Right cardiac atrium (tissue), 5 donors: ENCODE measurements at places on chromosomes 3 and 15.

GRCh38 chr3:65381496-65382010, 657.2 kb downstream of the MAGI1 start:
- DNase-seq, result no peak

- no peak for DNase-seq
These were observed 139.7 kb upstream of the CFAP20DC start for GRCh38 chr3:59189526-59189925.

DNA sequence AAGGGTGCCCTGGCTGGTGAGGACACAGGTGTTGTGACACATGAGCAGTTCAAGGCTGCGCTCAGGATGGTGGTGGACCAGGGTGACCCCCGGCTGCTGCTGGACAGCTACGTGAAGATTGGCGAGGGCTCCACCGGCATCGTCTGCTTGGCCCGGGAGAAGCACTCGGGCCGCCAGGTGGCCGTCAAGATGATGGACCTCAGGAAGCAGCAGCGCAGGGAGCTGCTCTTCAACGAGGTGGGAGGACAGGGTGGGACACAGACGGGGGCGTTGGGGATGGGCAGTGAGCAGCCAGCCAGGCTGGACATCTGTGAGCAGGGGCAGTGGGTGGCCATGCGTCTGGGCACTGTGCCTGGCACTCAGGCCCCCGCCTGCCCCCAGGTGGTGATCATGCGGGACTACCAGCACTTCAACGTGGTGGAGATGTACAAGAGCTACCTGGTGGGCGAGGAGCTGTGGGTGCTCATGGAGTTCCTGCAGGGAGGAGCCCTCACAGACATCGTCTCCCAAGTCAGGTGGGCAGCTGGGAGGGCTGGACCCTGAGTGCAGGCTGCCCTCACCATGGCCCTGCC, 10.3 kb downstream of the ANKRD63 start:
- peak; percentile 44 for DNase-seq

DNA sequence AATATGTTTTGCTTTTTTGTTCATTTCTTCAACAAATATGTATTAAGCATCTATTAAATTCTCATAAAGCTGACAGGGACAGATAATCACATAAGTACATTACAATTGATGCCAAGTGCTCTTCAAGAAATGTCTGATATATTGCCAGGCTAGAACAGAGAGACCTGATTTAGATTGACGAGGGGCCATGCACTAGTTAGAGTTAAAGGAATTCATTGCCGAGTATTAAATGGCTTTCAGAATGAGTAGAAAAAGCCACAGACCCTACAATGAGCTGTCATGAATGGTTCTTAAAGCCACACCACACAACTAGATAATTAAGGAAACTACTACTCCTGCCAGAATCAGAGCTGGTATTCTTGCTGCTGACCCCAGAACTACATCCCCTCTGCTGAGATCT, 250.2 kb upstream of the MME start:
- DNase-seq, result no peak

DNA sequence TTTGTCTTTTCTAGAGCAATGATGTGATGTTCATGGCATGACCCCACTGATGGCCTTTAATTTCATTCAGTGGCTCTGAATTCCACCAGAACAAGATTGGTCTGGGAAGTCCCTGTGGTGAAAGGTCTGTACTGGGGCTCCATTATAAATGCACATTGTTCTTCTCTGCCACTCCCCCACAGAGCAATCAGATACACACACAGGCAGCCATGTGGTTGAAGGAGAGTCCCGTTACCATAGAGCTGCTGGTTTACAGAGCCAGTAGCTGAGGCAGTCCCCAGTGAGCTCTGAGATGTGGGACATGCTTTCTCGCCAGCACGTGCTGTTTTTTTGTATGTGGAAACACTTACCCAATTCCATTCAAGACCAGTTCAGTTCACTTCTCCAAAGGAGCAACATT, 172.7 kb upstream of the TRIM42 start:
- DNase-seq, result no peak

- DNase-seq, result no peak
These were observed 32.7 kb downstream of the MME start for GRCh38 chr3:155112661-155113389.

- DNase-seq, result no peak
These were observed 436.3 kb downstream of the WDR72 start for GRCh38 chr15:53323191-53323590.

DNA sequence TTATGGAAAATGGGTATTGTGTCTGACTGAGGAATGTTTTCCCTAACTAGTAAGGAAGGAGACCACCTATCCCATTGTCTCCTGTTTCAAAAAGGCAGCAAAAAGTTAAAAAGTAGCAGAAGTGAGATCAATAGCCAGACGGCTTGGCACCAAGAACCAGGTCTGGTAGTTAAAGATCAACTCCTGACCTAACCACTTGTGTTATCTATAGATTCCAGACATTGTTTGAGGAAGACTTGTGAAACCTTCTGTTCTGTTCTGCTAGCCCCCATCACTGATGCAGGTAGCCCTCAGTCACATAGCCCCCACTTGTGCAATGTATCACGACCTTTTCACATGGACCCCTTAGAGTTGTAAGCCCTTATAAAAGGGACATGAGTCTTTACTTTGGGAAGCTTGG, 46.3 kb upstream of the C2CD4B start:
- no peak for DNase-seq

DNA sequence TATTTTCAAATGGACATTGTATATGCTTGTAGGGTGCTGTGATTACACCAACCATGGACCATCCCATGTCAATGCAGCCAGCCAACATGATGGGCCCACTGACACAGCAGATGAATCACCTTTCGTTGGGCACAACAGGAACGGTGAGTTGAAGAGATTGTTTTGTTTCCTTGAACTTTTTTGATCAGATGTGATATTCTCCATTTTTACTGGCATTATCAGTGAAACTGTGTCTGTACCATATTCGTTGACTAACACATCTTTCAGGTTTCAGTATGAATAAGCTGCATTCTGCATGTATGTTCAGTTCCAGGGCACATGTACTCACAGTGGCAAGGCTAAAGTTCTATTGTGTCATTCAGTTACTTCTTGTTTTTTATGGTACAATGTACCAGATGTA, 655.2 kb downstream of the RBMS3 start:
- no peak for DNase-seq

- no peak for DNase-seq
These were observed 35.2 kb upstream of the PLSCR5 start for GRCh38 chr3:146640361-146640760.

DNA sequence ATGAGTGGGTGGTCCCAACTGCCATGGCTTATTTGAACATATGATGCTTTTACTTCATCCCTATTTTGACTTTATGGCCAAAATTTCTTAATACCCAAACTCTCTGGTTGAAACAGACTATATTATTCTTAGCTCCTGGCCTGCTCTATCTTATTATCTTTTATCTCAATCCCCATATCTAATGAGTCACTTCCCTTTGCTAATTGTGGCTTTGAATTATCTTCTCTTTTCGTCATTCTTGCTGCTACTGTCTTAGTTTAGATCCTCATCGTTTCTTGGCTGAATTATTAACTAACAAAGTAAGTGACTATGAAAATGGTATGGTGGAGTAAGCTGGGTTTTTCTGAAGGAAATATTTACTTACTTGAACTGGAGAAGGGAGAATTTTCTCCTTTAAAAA, 28.2 kb upstream of the DNAJC19 start:
- DNase-seq, result no peak

- no peak for DNase-seq
These were observed 159.0 kb upstream of the KCNH8 start for GRCh38 chr3:18989237-18989795.

DNA sequence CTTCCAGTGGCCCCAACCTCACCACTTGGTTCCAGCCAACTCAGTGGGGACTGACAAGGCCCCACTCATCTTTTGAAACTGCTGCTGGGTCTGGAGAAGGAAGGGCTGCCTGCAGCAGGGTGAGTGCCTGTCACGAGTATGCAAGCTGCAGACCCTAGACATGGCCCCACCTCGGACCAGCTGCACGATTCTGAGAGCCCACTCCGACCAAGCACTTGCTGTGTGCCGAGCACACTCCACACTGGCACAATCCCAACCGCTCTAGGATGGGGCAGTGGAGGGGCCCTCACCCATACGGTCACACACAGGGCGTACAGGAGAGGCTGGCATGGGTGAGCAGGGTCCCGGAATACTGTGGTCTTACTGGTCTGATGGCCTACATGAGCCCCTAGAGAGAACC, 8.0 kb upstream of the PLXND1 start:
- DNase-seq, result peak; percentile 63

GRCh38 chr15:97189162-97189780, 771.2 kb upstream of the ARRDC4 start:
- no peak for DNase-seq

DNA sequence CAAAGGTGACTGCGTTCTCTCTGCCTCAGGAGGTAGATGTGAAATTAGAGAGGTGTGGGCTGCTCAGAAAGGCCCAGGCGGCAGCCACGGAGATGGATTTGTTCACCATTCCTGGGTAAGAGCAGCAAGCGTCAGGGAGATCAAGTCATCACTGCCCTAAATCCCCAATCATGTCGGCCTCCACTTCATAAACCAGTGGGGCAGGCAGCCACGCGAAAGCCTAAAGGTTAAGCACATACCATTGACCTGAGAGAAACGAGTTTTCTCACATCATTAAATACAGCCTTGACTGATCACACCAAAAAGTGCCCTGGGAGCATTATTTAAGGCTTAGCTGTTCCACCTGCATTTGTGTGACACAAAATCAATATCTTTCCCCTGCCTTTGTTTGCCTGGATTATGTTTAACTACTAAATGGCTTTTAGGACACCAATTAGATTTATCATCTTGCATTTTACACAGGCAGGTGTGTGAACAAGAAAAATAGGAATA, 50.7 kb upstream of the FOXB1 start:
- no peak for DNase-seq

DNA sequence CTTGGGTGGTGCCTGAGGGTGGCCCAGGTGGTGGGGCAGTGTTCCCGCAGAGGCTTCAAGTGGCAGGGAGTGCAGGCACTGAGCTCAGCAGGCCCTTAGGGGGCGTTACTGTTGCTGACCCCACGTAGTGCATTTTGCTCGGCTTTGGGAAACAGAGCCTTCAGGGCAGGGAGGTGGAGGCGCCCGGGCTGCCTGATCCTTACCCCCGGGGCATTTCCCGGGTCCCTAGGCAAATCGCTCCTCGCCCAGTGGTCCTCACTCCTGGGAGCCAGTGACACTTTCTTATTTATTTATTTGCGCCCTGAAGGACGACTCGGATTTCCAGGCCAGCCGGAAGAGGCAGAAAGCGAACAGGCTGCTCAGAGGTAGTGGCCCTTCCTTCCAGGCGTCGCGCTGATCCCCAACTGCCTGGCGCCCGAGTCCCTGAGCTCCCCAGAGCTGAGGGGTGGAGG, 10.1 kb upstream of the FOXB1 start:
- DNase-seq, result no peak

DNA sequence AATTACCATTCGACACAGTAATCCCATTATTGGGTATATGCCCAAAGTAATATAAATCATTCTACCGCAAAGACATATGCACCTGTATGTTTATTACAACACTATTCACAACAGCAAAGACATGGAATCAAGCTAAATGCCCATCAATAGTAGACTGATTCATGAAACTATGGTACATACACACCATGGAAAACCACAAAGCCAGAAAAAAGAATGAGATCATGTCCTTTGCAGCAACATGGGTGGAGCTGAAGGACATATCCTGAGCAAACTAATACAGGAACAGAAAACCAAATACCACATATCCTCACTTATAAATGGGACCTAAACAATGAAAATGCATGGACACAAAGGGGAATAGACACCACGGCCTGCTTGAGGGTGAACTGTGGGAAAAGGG, 11.1 kb upstream of the MCF2L2 start:
- DNase-seq, result no peak

DNA sequence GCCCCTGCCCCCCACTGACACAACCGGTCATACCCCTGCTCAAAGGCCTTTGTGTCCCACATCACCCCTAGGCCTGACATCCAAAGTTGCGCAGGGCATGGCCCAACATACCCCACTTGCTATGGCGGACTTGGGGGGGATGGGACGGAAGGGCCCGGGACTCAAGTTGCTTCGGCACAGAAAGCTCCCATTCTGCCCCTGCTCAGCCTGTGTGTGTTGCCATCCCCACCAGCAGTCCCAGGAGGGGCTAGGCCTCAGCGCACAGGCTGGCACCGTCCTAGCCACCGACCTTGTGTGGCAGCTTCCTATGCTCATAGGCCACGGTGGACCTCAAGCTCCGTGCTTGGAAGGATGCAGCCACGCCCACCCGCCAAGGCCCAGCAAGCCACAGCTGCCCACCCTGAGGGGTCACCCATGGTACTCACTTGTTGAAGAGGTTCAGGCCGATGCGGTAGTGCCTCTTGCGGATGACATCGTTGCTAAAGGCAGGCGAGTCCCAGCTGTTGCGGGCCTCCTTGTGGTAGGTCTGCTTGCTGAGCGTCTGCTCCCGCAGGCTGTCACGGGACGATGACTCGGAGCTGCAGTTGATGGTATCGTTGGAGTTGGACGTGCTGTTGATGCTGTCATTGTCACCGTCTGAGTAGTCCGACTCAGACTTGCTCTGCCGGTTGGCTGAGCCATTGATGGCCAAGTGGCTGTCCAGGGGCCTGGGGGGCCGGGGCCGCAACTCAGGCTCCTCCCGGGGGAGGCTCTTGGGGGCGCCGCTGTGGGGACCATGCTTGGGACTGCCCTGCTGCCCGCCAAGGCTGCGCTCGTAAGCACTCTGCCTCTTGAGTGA, 93.9 kb upstream of the RPL32 start:
- DNase-seq, result no peak

- DNase-seq, result peak; percentile 65
These were observed at the start of gene FAH for GRCh38 chr15:80152896-80153876. Gene FAH, plus strand, starts transcription at chr15:80152999. Its CDS starts 56 bp downstream, at chr15:80153055.

- DNase-seq, result no peak
These were observed 158.4 kb upstream of the CCDC54 start for GRCh38 chr3:107218864-107219269.

DNA sequence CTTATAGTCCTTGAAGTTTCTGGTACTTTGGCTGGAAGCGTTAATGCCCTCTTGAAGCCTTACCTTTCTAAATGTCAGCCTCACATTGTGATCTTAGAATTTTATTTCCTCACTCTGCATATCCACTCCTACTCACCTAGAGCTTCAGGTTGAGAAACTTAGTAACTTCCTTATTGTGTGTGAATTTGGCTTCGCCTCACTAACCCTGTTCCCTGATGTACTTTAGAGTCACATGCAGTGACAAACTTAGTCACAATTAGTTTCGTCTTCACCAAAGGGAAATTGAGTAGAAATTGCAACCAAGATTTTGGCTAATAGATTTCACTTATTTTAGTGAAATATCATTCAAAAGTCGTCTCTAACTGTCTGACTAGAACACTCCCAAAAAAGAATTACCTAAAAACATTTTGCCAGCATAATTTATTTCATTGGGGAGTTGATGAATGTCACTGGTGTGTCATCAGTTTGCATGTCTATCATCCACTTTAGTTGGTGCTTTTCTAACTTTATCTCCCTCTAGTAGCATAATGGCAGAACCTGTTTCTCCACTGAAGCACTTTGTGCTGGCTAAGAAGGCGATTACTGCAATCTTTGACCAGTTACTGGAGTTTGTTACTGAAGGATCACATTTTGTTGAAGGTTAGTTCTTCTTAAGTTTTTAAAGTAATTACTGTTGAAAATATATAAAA, 960 bp downstream of the MFN1 start:
- DNase-seq, result no peak

- DNase-seq, result no peak
These were observed 4.4 kb upstream of the CLDN11 start for GRCh38 chr3:170414202-170414663.
